ENCODE measurements at places on chromosomes 7 and 10. TPM values are rescaled to one million over a fixed set of nuclear protein-coding genes. Genes with fewer than 3 reads are reported as not detected.

The OR2A1 gene
- not detected for total RNA-seq

The AEBP1 gene
- not detected for total RNA-seq

The PPP1R3C gene
- 14.2 TPM for total RNA-seq

The SEMA4G gene
- total RNA-seq, result 10.3 TPM

The NRCAM gene
- 73.7 TPM for total RNA-seq

The KNDC1 gene
- total RNA-seq, result 1.8 TPM

The CFAP46 gene
- total RNA-seq, result 1.0 TPM

The PTF1A gene
- not detected for total RNA-seq

The PRSS37 gene
- total RNA-seq, result not detected

The ZNF33B gene
- total RNA-seq, result 5.2 TPM

The CSTF2T gene
- total RNA-seq, result 18.9 TPM
